HL-60 (cell line): ENCODE measurements at places on chromosomes 4 and X.

- no peak for DNase-seq
Measured at GRCh38 chr4:80361329-80361900, 25.9 kb downstream of the CFAP299 start.

GRCh38 chr4:24560868-24561368 lies 23.4 kb downstream of the DHX15 start:
- DNase-seq: no peak

DNA sequence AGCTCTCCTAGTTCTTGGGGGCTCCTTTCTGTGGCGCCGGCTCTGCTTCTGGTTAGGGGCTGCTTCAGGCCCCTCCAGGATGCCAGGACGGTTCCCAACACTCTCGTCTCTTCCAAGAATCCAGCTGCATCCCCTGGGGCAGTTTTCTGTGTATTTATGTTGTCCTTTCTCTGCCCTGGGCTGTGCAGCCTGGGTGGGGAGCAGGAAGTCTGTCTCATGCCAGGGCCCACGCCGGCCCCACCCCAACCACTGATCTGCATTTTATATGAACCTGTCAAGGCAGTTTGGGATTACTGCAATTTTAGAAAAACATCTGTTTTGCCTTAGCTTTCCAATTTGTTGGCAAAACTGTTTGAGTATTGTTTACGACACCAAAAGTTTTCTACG lies 14.6 kb downstream of the CTBP1 start:
- no peak for DNase-seq

DNA sequence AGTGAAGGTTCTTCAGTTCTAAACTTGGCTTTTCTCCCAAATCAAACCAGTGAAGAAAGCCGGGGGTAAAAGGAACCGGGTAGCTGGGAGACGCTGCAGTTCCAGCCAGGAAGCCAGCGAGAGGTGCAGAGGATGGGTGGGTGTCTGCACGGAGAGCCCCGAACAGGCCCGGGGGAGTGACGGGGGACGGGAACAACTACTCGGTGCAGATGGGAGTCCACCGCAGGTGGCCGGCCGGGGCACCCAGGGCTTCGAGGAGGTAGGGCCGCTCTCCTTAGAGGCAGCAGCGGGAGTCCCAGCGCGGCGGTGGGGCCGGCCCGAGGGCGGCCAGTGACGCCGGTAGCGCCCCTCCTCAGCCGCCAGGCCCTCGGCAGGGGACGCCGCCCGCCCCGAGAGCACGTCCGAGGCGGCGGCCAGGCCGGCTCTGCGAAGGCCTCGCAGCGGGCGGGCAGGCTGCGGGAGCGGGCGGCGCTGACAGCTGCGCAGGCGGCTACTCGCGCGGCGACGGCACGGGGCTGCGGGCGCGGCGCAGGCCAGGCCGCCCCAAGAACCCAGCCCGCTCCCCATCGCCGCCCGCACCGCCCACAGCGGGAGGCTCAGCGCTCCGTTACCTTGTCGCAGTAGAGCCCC lies 449 bp downstream of the FBXL5 start:
- no peak for DNase-seq

DNA sequence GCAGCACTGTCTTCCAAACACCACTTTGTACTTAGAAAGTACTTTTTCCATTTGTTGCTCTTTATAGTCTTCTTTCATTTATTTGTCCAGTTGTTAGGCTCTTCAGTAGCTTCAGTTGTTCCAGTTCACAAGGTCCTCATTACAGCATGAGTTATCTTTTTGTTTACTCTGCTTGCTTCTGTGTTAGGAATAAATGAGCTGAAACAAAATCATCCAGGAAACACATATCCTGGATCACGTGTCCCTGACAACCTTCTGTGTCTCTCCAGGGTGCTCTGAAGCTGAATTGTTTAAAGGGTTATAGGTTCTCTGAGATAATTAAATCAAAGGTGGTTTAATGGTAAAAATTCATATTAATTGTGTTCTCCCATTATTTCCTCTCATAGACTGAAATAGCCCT lies 19.9 kb upstream of the KLHL8 start:
- DNase-seq: no peak
